Breast epithelium (tissue), 4 donors: ENCODE measurements at places on chromosomes 4 and X. TPM values are rescaled to one million over a fixed set of nuclear protein-coding genes. Genes with fewer than 3 reads are reported as not detected.

GRCh38 chrX:16552546-16552945 is 97.4 kb upstream of the S100G start:
- no peaks in the 10 kb centered on the region for H3K4me1 ChIP-seq
- DNase-seq = no peak
- H3K36me3 ChIP-seq = no peaks in the 10 kb centered on the region
- H3K27me3 ChIP-seq = peaks cover 27% of the 10 kb centered on the region
- H3K4me3 ChIP-seq = no peak overlapping the region

GRCh38 chr4:26860922-26861433 is 337 bp downstream of the STIM2 start:
- H3K36me3 ChIP-seq = no peaks in the 10 kb centered on the region
- no peaks in the 10 kb centered on the region for H3K27me3 ChIP-seq
- peaks cover 13% of the 10 kb centered on the region for H3K4me1 ChIP-seq
- peak; percentile 61 for DNase-seq
- peak overlapping the region; percentile 92 for H3K27ac ChIP-seq

- H3K4me3 ChIP-seq = no peak overlapping the region
- H3K27ac ChIP-seq = no peak overlapping the region
- H3K4me1 ChIP-seq = no peaks in the 10 kb centered on the region
These were observed 7.4 kb downstream of the LPAR4 start for GRCh38 chrX:78754917-78755316.

- no peaks in the 10 kb centered on the region for H3K4me1 ChIP-seq
- peak overlapping the region; percentile 45 for H3K27ac ChIP-seq
- H3K4me3 ChIP-seq = no peak overlapping the region
These were observed 18.4 kb upstream of the MYOZ2 start for GRCh38 chr4:119116925-119117900.

- no peaks in the 10 kb centered on the region for H3K4me1 ChIP-seq
- no peak overlapping the region for H3K4me3 ChIP-seq
- no peaks in the 10 kb centered on the region for H3K36me3 ChIP-seq
- DNase-seq = no peak
These were observed 1162.8 kb upstream of the PRKX start for GRCh38 chrX:4876268-4876667.

DNA sequence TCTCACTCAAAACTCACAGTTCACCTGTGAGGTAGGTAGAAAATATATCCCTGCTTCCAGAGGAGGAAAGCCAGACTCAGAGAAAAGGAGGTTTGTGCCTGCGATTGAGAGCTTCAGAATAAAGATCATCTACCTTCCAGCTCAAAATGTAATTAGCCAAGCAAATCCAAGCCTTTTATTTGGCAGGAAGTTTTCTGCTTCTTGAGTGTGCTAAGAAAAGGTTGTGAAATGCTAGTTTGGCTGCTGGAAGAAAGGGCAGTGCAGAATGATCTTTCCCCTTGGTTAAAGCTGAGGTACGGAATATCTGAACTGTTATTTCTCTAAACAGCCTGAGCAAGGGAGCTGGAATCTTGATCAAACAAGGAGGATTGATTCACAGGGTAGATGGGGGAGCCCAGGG is 59.7 kb upstream of the VCX3B start:
- no peaks in the 10 kb centered on the region for H3K36me3 ChIP-seq
- H3K27ac ChIP-seq = no peak overlapping the region
- no peaks in the 10 kb centered on the region for H3K27me3 ChIP-seq
- no peak overlapping the region for H3K4me3 ChIP-seq
- H3K4me1 ChIP-seq = no peaks in the 10 kb centered on the region
- DNase-seq = no peak

DNA sequence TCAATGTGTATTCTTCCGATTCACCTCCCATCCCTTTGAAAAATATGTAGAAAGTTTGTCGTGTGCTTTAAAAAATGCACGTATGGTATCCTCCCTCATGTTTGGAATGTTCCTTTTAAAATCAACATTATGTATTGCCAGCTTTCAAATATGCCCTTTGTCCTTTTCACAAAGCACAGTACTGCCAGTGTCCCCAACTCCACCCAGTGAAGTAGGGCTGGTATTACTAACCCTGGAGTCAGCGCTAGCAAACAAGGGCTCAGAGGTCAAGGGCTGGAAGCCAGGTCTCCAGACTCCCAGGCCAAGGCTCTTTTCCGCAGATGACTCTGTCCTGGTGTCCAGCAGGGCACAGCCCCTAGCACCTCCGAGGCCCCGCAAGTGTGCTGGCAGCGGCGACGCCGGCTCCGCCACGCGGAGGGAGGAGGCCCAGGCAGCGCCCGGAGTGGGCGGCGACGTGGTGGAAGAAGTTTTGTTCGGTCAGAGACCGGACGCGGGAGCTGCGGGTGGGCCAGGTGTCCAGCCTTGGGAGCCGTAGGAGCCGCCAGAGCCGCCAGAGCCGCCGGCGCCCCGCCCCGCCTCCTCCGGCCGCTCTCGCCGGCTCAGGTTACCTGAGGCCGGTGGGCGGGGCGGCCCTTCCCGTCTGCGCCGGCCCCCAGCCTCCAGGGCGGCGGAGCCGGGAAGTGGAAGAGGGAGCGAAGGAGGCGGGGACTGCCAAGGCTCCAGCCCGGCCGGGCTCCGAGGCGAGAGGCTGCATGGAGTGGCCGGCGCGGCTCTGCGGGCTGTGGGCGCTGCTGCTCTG is at the start of gene IL13RA1:
IL13RA1 (plus strand) TSS at position 720 of the 799 bp plus-strand sequence; CDS start at position 753, 33 bp downstream.
- peak within 1 kb of the TSS; percentile 68 for H3K4me3 ChIP-seq
- peak; percentile 85 for DNase-seq
- H3K27me3 ChIP-seq = no peaks in the 10 kb centered on the region
- peak within 1 kb of the TSS; percentile 99 for H3K27ac ChIP-seq
- no peaks in the 10 kb centered on the region for H3K36me3 ChIP-seq

GRCh38 chr4:151581570-151581969 is 172.6 kb downstream of the FHIP1A start:
- H3K4me1 ChIP-seq = no peaks in the 10 kb centered on the region
- no peaks in the 10 kb centered on the region for H3K36me3 ChIP-seq
- no peaks in the 10 kb centered on the region for H3K27me3 ChIP-seq
- H3K4me3 ChIP-seq = no peak overlapping the region
- no peak for DNase-seq

DNA sequence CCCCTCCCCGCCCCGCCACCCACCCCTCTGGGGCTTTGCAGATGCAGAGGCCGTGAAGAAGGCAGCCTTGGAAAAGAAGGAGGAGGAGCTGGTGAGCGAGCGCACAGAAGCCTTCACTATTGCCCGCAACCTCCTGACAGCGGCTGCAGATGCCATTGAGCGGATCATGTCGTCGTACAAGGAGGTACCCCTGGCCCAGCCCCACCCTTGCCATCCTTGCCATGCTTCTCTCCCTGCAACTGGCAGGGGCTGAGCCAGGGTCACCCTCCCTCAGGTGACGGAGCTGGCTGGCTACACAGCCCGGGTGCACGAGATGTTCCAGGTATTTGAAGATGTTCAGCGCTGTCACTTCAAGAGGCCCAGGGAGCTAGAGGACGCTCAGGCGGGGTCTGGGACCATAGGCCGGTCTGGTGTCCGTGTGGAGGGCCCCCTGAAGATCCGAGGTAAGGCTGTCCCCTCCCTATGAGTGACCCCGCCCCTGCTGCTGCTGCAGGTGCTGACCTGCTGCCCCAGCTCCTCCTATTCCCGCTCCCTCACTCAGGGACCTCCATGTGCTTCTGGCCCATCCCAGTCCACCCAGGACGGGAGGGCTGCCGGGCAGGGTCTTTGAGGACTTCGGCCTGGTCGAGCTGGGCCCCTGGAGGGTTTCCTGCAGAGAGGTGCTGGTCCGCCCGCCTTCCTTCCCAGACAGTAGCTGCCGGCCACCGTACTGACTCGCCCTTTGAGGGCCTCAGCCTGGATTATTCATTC is 11.6 kb downstream of the ABCD1 start:
- no peaks in the 10 kb centered on the region for H3K27me3 ChIP-seq
- H3K36me3 ChIP-seq = no peaks in the 10 kb centered on the region
- DNase-seq = no peak
- no peaks in the 10 kb centered on the region for H3K4me1 ChIP-seq
- H3K27ac ChIP-seq = no peak overlapping the region

- no peak overlapping the region for H3K27ac ChIP-seq
- no peak for DNase-seq
- no peak overlapping the region for H3K4me3 ChIP-seq
- no peaks in the 10 kb centered on the region for H3K4me1 ChIP-seq
These were observed 38.2 kb upstream of the VEGFC start for GRCh38 chr4:176830971-176831370.

GRCh38 chr4:154521607-154522006 is 28.6 kb downstream of the PLRG1 start:
- H3K27me3 ChIP-seq = no peaks in the 10 kb centered on the region
- H3K36me3 ChIP-seq = no peaks in the 10 kb centered on the region
- no peak overlapping the region for H3K4me3 ChIP-seq
- H3K27ac ChIP-seq = no peak overlapping the region
- DNase-seq = no peak

GRCh38 chr4:4321951-4322688 is 32.1 kb downstream of the ZBTB49 start:
- H3K27me3 ChIP-seq = no peaks in the 10 kb centered on the region
- H3K27ac ChIP-seq = no peak overlapping the region
- H3K4me3 ChIP-seq = no peak overlapping the region
- no peak for DNase-seq
- no peaks in the 10 kb centered on the region for H3K36me3 ChIP-seq
- H3K4me1 ChIP-seq = no peaks in the 10 kb centered on the region

Gene JCHAIN
- total RNA-seq = 10.1 TPM

Gene TEX11
- total RNA-seq = not detected

Gene CPXCR1
- not detected for total RNA-seq

Gene CLDN34
- not detected for total RNA-seq

Gene SATL1
- not detected for total RNA-seq

Gene SAGE1
- total RNA-seq = not detected
